HuH-7.5 (cell line): ENCODE measurements at places on chromosomes 12 and 14.

DNA sequence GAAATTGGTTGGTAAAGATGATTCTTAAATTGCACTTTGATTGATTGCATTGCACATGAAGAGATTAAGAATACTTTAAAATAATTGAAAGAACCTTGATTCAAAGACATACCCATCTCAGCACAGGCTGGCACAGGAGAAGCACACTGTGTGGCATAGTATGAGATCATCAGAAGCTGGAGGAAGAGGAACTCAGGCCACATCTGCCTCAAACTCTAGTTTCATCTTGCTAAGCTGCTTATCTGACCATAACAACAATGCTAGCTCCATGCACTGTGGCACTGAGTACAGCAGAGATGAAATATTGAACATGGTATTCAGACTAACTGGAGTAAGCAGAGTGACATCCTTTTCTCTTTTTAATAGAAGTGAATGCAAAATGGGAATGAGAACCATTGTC, 99.1 kb downstream of the TBC1D30 start:
- no peak for DNase-seq

DNA sequence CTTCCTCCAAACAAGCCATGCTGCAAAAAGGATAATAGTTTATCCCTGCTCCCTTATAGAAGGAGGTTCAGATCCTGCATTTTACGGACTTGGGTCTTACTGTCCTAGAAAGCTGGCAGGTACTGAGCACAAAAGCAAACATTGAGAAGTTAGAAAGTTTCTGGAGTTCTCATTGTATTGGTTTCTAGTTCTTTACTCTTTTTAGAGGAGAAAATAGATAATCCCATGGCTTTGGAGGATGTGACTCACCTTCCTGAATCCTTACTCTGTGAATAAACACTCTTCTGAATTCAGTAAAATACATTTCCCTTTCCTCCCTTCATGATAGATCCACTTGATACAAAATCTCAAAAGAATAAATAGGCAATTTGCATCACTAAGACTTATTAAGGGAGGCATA, 188.9 kb downstream of the NPAS3 start:
- DNase-seq = no peak

DNA sequence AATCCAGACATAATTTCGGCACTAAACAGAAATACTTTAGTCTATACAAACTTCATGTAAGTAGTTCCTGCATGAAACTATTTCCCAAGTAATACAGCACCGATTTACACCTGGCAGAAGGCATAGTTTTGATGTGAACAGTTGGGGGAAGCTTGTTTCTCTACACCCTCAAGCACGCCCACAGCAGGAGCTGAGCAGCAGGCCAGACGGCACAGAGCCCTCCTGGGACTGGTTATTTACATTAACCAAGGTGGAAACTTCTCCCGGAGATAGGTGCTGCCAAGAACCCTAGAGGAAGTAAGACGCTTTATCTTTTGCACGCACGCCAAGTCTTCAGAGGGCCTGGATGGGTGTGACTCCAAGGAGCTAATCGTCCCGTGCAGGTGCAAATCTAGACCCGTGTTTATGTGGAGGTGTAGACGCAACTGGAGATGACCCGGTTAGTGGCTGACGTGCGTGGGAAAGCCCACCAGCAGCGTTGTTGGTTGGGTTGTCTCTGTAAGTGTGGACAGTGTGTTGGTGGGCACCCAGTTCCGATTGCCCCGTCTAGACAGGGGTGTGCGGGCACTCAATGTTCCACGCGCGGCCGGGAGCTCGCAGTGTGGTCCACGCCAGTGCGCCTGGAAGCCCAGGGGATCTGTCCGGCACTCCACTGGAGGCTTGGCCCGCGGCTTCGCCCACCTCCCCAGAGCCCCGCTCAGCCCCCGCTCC, 767 bp upstream of the TCP11L2 start:
- DNase-seq = peak; percentile 24

GRCh38 chr14:91365552-91365951, 52.1 kb downstream of the CCDC88C start:
- no peak for DNase-seq

GRCh38 chr12:57296291-57296690, 45.3 kb upstream of the STAC3 start:
- no peak for DNase-seq

- no peak for DNase-seq
Measured at GRCh38 chr14:75460394-75460793, 32.6 kb downstream of the JDP2 start.

DNA sequence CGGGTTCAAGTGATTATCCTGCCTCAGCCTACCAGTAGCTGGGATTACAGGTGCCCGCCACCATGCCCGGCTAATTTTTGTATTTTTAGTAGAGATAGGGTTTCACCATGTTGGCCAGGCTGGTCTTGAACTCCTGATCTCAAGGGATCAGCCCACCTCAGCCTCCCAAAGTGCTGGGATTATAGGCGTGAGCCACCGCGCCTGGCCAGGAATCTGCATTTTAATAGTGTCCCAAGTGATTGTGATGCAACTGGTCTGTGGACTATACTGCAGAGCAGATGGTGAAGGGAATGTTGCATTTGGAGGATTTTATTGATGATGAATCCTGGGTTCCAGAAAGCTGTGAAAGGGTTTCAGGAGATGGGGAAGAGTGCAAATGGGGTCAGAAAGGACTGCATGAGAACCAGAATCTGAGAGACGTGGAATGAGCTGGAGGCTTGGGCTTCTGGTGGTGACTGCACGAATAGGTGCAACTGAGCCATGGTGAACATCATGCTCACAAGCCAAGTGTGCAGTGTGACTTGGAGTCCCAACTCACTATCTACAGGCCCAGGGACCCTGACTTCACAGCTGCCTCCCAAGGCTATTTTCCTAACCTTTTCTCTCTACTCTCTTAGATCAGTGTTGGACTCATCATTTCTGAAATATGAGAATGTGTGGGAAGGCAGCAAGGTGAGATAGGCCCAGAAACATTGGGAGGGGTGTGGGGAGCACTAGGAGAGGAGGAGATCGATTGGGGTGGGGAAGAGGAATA, 4.5 kb downstream of the RPS26 start:
- DNase-seq = no peak

GRCh38 chr12:109592905-109593272, 19.3 kb downstream of the MVK start:
- no peak for DNase-seq

DNA sequence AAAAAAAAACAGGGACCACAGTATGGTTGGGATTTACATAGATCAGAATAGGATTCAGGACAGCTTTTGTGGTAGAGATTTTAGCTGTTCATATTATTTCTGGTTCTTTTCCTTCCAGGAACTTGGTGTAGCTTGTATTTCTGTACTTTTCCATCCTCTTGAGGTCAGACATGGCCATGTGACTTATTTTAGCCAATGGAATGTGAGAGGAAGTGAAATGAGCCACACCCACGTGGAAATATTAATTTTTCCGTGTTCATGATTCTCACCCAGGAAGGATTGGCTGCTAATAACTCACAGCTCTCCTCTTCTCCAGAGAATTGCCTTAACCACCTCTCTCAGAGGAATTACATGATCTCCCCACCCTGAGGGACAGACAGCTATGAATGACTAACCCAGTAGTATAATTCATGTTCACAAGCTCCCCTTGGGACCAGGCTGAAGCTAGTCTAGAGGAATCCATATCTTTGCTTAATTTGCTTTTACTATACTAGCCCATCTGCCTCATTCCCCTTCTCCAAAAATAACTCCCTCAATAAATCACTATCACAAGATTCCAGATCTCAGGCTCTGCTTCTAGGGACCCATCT, 340.4 kb downstream of the NUAK1 start:
- no peak for DNase-seq

DNA sequence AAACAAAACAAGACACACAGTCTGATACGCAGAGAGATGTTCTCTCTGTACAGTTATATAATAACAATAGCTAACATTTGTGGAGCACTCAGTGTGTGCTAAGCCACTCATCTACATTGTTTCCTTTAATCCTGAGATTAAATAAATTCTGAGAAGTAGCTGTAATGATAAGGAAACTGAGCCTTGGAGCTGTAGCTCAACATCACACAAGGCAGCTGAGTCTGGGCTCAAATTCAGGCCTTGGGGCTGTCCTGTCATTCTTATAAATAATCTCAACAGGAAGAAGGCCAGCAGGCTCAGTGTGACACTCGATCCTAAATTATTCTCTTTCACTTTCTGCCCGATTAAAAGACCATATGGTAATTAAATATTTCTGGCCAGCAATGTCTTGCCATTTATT, 24.5 kb downstream of the CDKN1B start:
- no peak for DNase-seq

DNA sequence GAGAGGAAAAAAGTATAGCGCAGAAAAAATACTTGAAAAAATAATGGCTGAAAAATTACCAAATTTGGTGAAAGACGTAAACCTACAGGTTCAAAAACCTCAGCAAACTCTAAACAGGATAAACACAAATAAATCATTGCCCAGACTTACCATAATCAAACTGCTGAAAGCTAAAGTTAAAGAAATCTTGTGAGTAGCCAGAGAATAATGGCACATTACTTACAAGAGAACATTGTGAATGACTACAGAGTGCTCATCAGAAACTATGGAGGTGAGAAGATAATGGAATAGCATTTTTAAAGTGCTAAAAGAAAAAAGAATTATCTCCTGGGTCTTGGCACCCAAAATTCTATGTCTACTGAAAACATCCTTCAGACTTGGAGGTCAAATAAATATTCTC, 36.0 kb downstream of the ATF1 start:
- no peak for DNase-seq

- no peak for DNase-seq
Measured at GRCh38 chr14:101564819-101565698, 3.8 kb downstream of the DIO3 start.

DNA sequence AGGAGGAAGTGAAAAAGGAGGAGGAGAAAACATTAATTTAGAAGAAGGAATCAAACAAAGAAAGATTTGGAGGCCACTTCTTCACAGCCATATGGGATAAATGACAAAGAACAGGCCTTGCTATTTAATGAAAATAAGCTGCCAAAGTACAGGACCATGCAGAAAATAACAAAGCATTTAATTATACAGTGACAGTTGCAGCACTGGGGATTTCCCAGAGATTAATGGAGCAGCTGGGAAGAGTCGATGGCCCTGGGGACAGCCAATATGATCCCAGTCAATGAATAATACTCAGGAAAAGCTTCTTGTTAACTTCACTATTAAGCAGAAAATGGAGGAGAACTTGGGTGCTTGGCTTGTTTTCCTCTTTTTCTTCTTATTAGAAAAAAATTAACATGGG, 34.6 kb downstream of the RERG start:
- no peak for DNase-seq

GRCh38 chr12:76830436-76830835, 48.4 kb downstream of the CSRP2 start:
- no peak for DNase-seq

GRCh38 chr14:103905842-103906456, 22.3 kb upstream of the TDRD9 start:
- no peak for DNase-seq

DNA sequence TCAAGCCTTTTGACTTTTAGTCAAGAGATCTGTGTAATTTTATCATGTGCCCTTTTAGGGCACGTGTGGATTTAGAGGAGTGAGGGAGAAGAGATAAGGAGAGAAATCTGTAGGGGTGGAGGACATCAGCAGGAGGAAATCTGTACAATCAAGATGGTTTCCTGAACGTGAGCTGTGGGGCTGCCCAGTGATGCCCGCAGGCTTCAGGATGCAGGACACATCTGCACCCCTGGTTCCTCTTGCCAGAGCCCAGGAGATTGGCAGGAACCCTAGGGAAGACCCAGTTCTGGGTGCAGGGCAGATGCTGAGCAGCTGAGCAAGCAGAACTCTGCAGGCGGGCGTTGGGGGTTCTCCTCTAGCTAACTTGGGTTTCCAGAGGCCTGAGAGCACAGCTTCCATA, 11.6 kb upstream of the TESPA1 start:
- no peak for DNase-seq

DNA sequence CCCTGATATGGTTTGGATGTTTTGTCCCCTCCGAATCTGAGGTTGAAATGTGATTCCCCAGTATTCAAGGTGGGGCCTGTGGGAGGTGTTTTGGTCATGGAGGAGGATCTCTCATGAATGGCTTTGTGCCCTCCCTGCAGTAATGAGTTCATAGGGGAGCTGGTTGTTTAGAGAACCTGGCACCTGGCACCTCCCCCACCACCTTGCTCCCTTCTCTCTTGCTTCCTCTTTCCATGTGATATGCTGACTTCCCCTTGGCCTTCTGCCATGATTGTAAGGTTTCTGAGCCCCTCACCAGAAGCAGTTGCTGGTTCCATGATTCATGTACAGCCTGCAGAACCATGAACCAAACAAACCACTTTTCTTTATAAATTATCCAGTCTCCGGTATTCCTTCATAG, 32.6 kb downstream of the CD163L1 start:
- no peak for DNase-seq

DNA sequence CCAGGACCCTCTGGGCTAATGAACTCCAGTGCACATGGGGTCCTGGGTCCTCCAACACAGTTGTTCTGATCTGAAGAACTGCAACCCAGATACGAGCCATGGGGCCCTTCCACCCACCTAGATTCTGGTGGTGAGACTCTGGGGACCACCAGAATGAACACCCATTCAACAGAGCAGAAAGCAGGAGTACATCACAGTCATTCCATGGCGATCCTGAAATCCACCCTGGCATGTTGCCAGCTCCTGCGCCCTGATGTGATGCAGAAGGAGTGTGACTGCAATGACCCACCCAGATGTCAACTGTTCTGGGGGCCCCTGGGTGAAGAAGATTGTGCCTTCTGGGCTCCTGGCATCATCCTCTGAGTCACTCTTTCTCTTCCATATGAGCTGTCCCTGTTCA, 211.6 kb downstream of the KIF26A start:
- no peak for DNase-seq
